Aorta (tissue), 5 donors: ENCODE measurements at places on chromosomes 6 and 20.

GRCh38 chr6:68732423-68732822 lies 97.3 kb downstream of the ADGRB3 start:
- no peak for DNase-seq

GRCh38 chr6:118507636-118508035 lies 40.5 kb upstream of the PLN start:
- no peak for DNase-seq

GRCh38 chr6:56808871-56809359 lies 146.0 kb upstream of the BEND6 start:
- DNase-seq = no peak

DNA sequence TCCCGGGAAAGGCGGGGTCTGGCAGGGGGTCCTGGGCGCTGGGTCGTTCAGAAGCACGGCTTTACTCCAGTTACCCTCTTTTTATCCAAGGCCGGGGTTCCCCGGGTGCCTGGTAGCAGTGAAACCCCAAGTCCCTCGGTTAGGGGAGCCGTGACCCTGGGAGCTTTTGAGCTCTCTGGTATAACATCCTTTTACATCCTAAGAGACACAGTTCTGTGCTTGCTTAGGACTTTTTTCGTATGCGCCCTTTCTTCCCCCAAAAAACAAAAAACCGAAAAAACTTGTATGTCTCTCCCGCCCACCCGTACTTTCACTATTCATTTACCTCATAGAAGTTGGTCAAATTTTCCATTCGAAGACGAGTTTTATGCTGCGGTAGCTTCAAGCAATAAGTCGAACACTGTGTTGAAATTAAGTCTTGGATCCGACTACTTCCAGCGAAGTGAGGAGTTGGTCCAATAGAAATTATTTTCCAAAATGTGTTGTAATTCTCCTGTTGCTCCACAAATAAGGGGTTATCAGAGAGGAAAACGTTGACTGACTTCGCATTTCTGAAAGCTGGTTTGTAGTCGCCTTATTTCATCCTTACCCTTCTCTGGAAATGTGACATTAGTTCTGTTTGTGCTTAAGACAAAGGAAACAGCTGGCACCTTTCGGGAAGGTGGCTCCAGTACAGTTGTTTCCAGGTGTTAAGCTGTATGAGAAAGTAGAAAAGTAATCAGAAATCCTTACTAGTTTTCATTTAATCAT lies 816 bp upstream of the MAN1A1 start:
- no peak for DNase-seq

- DNase-seq = no peak
Measured at GRCh38 chr6:52914516-52914915, 5.0 kb upstream of the GSTA3 start.

DNA sequence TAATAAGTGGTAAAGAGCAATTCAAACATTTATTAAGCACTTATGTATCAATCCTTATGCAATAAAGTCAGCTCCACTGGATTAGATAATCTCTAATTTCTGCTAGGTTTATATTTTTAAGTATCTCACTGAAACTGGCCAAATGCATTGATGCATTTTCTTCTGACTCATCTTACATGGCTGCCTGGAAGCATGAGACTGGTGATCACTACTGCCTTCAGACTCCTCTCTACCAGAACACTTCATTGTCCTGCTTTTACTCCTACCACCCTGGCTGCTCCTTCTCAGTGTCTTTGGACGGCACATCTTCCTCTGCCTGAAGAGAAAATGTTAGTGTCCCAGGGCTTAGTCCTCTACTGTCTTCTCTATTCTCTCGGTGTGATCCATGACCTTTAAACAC lies 7.4 kb downstream of the CEP85L start:
- DNase-seq = no peak

DNA sequence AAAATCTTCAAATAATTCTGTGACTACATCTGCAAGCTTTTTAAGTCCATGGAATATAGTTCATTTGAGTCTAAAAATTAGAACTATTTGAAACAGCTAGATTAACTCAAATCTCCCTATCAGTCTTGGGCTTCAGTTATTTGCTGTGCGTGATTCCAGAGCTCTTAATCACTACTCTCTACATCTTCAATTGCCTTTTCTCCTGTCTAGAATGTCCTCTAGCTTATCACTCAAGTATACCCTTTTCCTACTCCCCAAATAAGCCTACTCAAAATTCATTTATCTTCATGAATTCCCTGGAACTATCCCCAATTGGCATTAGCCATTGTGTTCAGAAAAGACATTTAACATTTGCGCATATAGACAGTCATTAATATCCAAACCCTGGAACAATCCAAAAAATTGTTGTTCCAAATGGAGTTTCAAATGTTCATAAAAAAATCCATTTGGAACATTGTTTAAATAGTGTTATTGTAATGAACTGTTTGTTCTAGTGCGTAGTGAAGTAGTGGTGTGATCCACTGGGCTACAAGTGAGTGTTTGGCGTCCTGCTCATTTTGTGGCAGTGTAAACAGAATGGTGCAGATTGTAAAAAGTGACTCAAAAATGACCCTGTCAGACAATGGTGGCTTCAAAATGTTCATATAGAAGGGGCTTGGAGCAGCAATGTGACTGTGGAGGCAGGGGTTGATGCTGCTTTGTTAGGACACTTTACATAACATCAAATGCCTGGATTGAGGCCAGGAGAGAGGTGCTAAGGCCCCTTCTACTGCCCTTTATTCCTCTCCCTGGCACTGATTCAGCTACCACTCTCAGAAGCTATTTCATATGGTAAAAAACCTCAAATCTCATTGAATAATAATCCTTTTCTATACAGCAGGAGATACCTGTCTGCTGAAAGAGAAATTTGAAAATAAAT lies 122.3 kb downstream of the KIF6 start:
- DNase-seq = no peak

- DNase-seq = no peak
Measured at GRCh38 chr20:20741087-20742045, 28.9 kb upstream of the RALGAPA2 start.

DNA sequence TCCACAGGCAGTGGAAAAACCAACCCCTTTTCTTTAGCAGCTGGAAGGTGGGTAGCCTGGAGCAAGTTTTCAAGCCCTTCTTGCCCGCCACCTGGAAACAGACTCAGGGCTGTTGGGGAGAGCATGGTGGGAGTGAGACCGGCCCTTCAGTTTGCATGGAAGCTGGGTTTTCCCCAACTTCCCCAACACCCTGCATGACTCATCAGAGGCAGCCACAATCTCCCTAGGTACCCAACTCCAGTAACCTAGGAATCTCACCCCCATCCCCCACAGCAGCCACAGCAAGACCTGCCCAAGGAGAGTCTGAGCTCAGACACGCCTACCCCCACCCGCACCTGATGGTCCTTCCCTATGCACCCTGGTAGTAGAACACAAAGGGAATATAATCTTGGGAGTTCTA lies 86.3 kb upstream of the IRAK1BP1 start:
- DNase-seq = no peak

- DNase-seq = no peak
Measured at GRCh38 chr6:71124340-71124739, 164.3 kb upstream of the OGFRL1 start.

DNA sequence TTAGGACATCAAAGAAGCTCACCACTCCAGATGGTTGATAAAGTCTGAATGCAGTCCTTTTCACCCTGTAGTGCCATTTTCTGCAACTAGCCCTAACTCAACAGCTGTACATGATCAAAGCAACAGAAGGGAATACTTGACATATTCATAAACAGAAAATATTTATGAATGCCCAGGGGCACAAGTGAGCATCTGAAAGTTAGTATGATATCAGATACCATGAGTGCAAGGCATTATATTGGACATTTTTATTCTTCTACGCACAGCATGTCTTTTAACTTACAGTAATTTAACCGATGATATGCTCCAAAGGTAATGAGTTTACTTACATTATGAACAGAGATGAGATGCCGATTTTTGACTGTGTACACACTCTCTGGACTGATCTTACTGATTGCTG lies 142.0 kb downstream of the MCHR2 start:
- DNase-seq = no peak

DNA sequence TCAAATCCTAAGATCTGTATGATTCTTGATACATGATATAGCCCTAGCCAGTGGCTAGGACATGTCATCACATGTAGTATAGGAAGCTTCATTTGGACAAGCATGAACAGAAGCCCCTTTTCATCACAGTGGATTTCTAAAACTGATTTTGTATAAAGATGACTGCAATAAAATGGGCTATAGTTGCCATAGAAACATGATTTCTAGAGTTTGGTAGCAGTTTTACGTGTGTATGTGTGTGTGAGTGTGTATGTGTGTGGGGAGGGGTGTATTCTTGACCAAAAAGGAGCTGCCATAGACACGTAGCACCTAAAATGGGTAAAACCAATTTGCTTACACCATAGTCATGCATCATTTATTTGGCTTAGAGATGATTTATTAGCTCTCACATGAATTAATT lies 200.5 kb upstream of the CNR1 start:
- DNase-seq = no peak

- DNase-seq = no peak
Measured at GRCh38 chr20:16606468-16607070, 33.3 kb upstream of the KIF16B start.

- DNase-seq = no peak
Measured at GRCh38 chr6:89596056-89596455, 42.5 kb downstream of the LYRM2 start.

GRCh38 chr6:25088513-25088912 lies 152.8 kb upstream of the RIPOR2 start:
- DNase-seq = no peak

GRCh38 chr6:144314003-144314485 lies 28.9 kb downstream of the UTRN start:
- DNase-seq = peak; percentile 70

- peak; percentile 94 for DNase-seq
Measured at GRCh38 chr20:50192364-50193198, 2.0 kb downstream of the CEBPB start.

- DNase-seq = no peak
Measured at GRCh38 chr20:10761232-10761631, 87.4 kb upstream of the JAG1 start.
